ENCODE measurements at places on chromosomes 16 and 17.

- DNase-seq = no peak
Measured at GRCh38 chr16:27234171-27234570, 30.8 kb downstream of the KDM8 start.

- DNase-seq = no peak
Measured at GRCh38 chr17:42530952-42531454, 5.0 kb upstream of the NAGLU start.

DNA sequence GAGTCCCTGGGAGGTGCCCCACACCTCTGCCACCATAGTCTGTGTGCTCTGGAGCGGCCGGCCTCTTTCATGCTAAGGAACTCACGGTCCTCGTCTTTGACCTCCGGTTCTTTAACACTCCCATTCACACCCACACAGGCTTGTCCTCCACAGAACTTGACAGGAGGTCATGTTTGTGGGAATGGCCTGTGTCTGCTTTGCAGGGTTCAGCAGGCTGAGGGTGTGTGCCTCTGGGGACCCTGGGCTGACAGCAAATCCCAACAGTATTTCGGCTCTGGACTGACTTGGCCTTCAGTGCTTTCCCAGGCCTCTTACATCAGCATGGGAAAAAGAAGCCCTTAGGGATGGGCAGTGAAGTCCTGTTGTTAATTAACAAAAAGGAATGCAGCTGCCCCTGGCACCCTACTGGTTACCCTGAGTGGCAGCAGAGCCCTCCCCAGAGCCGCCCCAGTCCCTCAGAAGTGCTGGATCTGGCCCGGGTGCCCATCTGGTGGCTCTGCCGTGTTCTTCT lies 35.4 kb upstream of the ADORA2B start:
- peak; percentile 35 for DNase-seq

DNA sequence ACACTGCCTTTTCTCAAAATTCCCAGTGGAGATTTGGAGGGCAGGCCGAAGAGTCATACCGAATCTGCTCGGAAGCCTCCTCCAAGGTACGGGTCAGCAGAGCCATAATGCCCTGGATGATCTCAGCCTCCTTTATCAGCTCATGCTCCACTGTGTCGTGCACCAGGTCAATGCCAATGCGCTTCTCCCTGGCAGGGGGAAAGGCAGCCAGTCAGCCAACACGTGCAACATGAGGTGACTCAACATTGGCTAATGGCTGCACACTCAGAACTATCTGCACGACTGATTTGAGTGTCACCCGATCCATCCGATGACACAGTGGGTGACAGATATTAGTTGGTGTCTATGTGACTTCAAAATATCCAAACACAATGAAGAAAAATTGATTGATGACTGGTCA lies 15.8 kb downstream of the TEKT1 start:
- DNase-seq = no peak

- DNase-seq = no peak
Measured at GRCh38 chr17:80945736-80946135, 45.9 kb upstream of the CHMP6 start.

DNA sequence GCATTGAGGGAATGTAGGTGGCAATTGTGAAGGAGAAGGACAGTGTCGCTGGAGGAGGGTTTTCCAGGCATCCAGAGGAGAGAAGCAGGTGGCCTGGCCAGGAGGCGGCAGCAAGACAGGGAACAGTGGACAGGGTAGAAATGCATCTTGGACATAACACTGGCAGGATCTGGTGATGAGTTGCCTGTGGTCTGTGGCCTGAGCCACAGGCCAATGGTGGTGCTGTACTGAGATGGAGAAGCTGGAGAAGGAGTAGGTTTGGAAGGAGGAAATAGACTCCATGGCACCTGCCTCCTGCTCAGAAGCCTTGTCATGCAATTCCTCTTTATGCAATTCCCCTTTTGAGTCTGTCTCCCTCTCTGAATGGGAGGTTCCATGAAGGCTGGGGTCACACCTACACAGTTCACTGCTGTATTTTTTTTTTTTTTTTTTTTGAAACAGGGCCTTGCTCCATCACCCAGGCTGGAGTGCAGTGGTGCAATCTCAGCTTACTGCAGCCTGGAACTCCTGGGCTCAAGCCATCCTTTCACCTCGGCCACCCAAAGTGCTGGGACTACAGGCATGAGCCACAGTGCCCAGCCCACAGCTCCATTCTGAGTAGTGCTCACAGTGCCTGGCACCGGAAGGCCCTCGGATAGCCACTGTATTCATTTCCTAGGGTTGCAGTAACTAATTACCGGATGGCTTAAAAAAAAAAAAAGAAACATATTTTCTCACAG lies 13.5 kb upstream of the CACNG4 start:
- no peak for DNase-seq

- no peak for DNase-seq
Measured at GRCh38 chr16:89034573-89034961, 57.6 kb upstream of the CBFA2T3 start.

DNA sequence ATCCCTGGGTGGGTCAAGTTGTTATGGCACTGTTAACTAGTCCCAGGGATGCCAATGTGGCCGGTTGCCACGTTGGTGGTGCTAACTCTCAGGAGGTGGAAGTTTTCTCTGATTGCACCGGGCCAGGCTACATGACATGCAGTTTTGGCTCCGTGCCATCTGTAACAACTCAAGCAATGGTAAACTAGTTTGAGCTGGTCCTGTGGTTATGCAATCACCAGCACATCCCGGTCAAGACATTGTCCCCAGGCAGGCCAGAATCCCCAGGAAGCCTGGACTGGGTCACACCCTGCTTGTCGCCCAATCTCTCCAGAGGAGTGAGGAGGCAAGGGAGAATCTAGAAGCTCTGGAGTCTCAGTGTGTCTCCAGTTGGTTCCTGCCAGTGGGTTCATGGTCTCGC lies 10.1 kb upstream of the CCL17 start:
- no peak for DNase-seq

- no peak for DNase-seq
Measured at GRCh38 chr17:48502901-48503300, 27.9 kb downstream of the HOXB1 start.

DNA sequence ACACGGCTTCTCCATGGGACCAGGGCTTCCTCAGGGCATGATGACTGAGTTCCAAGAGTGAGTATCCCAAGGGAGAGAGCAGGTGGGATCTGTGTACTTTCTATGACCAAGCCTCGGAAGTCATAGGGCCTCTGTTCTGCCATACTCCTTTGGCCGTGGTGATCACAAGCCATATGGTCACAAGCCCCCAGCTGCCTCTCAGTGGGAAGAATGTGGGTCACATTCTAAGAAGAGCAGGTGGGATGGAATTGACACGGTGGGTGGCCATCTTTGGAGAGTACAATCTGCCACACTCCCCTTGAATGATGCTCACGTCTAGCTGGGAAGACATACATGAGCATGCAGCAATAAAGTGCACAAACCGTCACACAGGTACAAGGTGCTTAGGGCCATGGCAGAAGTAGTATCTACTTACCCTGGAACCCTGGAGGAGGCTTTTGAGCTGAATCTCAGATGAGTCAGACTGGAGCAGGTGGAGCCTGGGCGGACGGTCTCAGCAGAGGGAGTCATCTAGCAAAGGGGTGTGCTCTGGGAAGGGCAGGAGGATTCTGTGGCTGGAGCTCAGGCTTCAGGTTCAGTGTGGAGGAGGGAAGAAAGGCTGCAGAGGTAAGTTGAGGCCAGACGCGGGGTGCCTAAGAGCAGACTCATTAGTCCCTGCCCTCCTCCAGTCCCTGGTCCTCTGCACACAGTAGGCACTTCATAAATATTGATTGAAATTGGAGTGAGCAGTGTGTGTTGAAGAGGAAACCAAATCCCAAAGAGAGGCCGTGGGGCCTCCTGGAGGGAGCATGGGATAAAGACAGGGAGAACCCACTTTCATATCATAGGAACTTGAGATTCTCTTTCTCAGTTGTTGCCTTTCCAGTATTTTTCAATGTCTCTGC lies 26.6 kb downstream of the GOSR2 start:
- DNase-seq = no peak

DNA sequence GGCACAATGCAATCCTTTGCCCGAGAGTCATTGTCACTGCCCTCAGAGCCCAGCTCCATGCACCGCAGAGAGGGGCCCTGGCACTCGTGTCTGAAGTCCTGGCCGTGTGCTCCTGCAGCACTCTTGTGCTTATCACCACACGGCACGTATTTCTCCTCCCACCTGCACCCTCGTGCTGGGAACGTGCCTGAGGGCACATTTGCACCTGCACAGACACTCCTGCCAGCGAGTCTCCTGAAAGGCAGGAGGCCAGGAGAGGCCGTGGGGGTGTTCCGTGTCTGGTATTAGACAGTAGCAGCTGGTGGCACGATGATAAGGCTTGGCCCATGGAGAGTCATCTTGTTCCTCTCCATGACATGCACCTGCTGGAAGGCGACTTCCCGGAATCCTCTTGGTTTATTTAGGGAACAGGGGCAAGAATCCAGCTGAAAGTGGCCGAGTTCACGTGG lies 3.4 kb upstream of the ACSF3 start:
- DNase-seq = no peak

GRCh38 chr17:8057691-8058114 lies 18.8 kb downstream of the ALOX15B start:
- no peak for DNase-seq

DNA sequence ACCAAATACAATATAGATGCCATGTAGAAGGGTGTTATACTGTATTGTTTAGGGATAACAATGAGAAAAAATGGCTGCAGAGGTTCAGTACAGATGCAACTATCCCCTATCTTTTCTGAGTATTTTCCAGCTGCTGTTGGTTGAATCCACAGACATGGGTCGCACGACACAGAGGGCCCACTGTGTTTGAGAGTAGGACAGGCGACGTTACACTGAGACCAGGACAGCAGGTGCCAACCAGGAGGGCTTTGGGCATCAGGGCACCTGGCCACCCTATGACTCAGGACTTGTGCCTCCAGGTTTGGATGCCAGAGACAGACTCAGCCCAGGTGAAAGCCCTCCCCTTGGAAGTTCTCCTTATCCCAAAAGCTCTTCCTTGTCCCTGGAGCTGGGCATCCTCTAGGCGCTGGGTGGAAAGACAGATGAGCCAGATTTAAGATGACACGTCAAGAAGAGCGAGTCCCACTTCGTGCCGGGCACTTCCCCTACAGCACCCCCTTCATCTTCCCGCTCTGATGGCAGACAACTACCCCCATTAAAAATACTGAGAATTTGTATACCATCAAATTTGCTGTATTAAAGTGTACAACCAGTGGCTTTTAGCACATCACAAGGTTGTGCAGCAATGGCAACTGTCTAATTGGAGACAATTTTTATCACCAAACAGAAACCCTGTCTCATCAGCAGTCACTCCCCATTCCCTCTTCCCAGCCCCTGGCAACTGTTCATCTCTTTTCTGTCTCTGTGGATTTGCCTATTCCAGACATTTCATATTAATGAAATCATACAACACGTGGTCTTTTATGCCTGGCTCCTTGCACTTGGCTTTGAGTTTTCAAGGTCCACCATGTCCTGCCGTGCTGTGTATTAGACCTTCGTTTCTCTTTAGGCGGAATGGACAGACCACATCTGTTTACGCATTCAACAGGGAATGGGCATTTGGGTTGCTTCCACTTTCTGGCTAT lies 30.6 kb downstream of the TNFRSF13B start:
- no peak for DNase-seq

- DNase-seq = no peak
Measured at GRCh38 chr17:74785096-74785980, 9.2 kb upstream of the NAT9 start.

GRCh38 chr16:4225075-4225474 lies 16.8 kb downstream of the SRL start:
- DNase-seq = no peak

GRCh38 chr17:61002316-61002736 lies 324.7 kb downstream of the BCAS3 start:
- DNase-seq = no peak

DNA sequence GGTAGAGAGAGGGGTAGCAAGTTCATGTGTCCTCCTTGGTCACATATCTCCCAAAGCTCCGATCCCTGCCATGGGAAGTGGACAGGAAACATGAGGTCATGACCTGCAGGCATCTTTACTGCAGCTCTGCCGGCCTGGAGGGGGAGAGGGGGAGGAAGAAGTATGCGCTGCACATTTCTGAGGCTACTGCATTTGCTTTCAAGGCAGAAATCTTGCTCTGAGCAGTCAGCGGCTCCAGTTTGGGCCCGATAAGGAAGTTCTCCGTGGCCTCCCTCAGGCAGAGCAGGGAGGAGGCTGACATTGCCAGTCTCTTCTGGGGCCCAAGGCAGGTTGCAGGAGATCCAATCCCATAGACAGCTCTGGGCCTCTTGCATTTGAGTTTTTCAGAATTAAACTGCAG lies 1.5 kb upstream of the NHERF1 start:
- no peak for DNase-seq

DNA sequence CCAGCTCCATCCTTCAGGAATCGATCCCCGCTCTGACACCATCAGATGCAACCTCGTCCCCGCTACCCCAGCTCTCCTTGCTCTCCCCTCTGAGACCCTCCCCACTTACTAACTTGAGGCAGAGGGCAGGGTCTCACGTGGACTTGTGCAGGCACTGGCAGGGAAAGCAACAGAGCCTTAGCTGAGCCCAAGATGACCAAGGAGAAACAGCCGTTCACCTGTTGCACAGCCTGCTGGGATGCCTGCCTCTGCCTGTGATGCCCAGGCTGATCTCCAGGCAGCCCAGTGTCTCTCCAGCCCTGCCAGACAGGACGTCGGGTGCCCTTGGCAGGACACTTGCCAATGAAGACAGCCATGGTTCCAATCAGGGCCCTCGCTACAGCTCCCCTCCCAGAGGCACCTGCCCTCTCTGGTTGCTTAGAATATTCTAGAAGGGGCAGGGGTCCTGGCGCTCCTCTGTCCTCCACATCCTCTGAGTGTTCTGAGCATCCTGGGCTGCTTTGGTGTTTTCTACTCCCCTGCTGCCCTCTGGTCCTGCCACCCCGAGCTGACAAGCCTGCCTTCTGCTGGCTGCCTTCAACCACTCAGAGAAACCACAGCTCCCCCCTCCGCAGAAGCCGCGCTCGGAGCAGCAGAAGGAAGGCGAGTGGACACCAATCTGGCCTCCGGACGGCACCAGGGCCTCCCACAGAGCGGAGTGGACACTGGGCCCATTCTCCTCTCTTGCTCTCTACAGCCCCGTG lies 6.7 kb downstream of the CEP295NL start:
- no peak for DNase-seq

- DNase-seq = no peak
Measured at GRCh38 chr17:63644846-63645245, 22.6 kb downstream of the MAP3K3 start.

DNA sequence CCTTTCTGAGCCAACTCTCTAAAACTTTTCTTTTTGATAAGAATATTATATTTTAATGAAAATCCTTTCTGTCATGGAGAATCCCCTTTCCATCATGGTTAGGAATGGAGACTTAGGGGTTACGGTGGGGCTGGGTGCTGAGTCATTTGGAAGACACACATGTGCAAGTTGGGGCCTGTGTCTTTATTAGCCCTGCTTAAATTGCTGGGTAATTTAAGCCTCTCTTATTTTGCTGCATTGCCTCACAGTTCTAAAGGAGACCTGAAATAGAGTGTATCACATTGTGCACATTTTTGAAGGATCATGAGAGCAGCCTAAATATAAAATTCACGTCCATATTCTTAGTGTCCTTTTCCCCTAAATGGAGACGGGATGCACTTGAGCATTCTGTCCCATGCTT lies 61.8 kb upstream of the RBFOX1 start:
- DNase-seq = no peak
